ENCODE measurements at places on chromosomes 5 and 9.

DNA sequence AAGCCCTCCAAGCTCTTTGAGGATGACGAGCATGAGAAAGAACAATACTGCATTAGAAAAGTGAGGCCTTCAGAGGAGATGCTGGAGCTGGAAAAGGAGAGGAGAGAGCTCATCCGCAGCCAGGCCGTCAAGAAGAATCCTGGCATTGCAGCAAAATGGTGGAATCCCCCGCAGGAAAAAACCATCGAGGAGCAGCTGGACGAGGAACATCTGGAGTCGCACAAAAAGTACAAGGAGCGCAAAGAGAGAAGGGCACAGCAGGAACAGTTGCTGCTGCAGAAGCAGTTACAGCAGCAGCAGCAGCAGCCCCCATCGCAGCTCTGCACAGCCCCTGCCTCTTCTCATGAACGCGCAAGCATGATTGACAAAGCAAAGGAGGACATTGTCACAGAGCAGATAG is 71.2 kb downstream of the C9orf152 start:
- no peak for DNase-seq

DNA sequence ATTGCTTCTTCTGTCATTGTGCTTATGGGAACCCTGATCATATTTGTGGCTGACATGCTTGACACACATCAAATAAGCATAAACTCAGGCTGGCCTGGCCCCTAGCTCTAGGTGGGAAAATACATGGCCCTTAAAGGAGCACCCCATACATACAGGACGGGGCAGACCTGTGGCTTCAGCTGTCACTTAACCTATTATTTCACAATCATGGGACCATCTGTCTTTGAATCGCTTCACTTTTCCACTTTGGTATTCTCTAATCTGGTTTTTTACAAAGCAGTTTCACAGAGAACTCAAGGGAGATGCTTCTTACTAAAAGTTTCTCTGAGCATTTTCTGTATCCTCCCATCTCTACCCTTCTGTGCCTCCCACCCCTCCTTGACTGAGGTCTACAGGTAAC is 34.6 kb upstream of the LRRTM2 start:
- no peak for DNase-seq

DNA sequence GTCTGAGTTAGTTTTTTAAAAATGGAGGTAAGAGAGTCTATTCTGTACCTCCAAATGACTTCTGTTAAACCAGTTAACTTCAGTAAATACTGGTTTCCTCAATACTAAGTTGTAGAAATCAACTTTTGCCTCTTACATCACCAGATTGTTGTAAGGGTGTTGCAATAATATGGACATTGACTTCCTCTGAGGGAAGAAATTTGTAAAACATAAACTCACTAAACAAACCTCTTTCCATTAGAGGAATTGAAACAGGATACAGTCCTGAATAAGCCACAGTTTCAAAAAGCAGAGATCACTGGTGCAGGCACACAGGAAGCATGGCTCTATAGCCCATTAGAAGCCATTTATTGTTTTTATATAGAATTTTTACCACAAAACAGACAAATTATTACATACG is 32.7 kb upstream of the SLCO6A1 start:
- DNase-seq, result no peak

DNA sequence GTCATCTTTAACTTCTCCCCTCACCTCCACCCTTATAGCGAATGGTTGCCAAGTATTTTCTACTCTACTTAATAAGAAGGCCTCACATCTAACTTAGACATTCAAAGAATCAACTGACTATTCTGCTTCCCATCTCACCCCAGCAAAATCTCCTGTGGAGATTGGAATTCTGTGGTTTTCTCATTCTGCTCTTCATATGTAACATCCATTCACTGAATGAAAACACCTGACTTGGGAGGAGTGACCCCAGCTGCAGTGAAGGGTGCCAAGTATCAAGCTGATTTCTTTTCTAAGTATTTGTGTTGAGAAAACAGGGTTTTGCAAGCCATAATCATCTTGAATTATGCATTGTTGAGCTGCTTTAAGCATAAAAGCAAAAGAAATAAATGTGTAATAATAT is 42.5 kb upstream of the TAF1L start:
- no peak for DNase-seq

- peak; percentile 61 for DNase-seq
These were observed 1.4 kb downstream of the NDUFA8 start for GRCh38 chr9:122158202-122158601.

DNA sequence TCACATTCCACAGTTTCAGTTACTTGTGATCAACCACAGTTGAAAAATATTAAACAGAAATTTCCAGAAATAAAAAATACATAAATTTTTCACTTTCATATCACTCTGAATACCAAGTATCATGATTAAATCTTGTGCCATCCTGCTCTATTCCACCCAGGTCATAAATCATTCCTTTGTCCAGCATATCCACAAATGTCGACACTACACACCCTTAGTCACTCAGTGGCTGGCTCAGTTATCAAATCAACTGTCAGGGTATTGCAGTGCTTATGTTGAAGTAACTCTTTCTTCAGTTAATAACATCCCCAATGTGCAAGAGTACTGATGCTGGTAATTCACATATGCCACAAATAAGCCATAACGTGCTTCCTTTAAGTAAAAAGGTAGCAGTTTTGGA is 115.7 kb downstream of the FBXL17 start:
- no peak for DNase-seq

- DNase-seq, result no peak
These were observed 301.2 kb downstream of the DTWD2 start for GRCh38 chr5:118687100-118687499.

- DNase-seq, result no peak
These were observed 364.9 kb downstream of the ICE1 start for GRCh38 chr5:5787373-5787772.

DNA sequence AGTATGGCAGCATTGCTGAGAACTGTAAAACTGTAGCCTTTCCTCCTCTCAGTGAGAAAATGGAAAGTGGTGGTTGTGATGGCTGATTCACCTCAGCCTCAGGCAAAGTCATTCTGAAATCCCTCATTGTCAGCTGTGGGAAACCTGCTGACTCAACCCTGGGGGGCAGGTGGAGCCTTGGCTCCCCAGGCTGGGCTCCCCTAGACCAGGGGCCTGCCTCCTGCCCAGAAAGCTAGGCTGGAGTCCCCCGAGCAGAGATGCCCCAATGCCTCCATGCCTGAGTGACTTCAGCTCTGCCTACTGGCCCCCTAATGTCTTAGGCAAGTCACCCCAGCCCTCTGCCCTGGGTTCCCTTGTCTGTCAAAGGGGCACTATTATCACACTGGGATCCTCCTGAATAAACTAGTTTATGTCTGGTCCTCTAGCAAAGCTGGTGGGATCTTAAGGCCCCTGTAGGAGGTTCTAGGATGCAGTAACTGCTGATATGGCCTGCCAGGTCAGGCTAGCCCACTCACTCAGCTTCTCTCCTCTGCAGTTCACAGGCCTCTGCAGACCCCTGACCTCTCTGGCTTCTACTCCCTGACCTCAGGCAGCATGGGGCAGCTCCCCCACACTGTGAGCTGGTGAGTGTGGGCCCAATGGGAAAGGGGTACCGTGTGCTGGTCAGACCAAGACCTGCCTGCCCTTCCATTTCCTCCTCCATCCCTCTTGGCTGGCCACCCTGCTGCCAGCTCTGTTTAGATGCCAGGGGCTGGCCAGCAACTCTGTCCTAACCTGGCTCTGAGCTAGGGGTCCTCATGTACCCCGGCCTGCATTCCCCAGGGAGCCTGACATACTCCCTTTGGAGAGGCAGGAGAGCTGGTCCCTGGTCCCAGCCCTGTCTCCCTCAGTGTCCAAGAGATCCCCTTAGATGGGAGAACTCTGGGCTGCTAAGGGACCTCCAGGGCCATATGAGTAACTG is 24.2 kb downstream of the TCF7 start:
- no peak for DNase-seq

DNA sequence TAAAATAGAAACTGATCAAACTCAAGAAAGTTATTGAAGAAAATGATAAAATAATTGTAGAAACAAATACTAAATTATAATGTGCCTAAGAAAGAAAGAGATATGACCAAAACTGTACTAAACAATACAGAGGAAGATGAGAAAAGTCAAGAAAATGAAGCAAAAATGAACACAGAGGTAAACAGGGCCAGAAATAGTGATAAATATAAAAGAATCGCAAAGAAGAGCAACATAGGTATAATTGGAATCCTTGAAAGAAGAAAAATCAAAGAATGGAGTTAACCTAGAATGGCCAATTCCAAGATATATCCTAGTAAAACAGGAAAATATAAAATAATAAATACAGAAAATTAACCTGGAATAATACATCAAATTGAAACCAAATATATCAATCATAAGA is 69.6 kb downstream of the CSF2 start:
- no peak for DNase-seq

DNA sequence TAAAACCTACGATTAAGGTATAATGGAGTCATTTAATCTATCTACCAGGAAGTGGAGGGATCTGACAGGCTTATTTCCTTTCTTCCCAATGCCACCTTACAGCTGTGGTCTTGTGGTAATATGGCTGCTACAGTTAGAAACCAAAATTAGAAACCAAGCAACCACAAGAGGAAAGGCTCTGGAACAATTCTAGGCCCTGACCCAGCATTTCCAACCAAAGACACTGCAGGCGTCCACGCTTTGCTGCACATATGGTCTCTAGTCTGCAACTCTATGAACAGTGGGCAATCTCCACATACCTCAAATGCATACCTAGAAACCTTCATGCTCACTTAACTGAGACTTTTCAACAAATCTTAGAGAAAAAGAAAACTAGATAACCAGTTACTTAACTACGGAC is 339.1 kb downstream of the NFIB start:
- no peak for DNase-seq

DNA sequence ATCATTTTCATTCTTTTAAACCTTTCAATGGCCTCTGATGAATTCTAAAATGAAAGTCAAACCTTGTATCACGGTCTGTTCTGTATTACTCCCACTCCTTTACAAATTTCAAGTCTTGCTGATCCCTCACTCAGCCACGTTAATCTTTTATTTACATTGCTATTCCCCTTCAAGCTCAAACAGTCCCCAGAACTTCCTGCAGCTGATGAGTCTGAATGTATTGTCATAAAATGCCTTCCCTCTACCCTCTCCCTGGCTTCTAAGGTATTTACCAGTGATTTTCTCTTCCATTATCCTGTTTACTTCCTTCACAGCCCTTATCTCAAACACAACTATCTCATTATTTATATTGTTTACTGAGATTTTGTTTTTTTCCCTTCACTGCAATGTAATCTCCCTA is 562.3 kb upstream of the C9orf72 start:
- DNase-seq, result no peak

GRCh38 chr9:28539434-28540070 is 966.3 kb upstream of the C9orf72 start:
- DNase-seq, result no peak

GRCh38 chr5:13866792-13867191 is 77.7 kb downstream of the DNAH5 start:
- peak; percentile 64 for DNase-seq

DNA sequence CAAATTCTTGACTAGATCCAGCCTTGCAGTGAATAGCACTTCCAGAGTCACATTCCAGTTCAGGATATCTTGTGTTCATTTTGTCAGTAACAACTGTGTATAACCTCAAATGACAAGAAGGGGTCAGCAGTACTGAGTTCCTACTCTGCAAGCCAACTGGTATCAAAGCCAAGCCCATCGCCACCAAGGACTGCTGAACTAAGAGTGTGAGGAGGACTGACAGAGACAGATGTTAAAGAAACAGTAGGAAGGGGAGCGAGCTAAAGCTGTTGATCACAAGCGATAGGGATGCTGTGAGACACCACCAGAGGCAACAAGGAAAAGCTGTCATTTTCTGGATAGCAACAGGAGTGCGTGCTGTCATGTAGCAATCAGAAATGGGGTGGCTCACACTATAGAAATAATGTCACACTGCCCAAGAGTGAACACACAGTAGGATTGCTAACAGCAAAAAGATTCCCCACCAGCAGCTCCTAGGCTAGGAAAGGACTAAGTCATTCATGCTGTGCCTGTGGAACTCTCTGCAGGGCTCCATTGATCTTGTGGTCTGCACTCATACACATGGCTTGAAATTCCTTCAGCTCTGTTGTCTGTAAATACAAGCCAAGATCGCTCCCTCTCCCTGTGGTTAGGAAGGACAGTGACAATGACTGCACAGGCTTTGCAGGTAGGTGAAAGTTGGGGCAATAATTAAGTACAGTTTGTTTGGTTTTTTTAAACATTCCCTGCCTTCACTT is 658.6 kb downstream of the NR2F1-AS1 start:
- no peak for DNase-seq

- DNase-seq, result no peak
These were observed 10.9 kb upstream of the NDFIP1 start for GRCh38 chr5:142097681-142098080.

GRCh38 chr9:31210978-31211570 is 1173.4 kb upstream of the ACO1 start:
- peak; percentile 56 for DNase-seq

GRCh38 chr9:34387239-34387638 is 10.5 kb upstream of the MYORG start:
- no peak for DNase-seq

- DNase-seq, result no peak
These were observed 112.4 kb downstream of the ISL1 start for GRCh38 chr5:51495672-51496071.

DNA sequence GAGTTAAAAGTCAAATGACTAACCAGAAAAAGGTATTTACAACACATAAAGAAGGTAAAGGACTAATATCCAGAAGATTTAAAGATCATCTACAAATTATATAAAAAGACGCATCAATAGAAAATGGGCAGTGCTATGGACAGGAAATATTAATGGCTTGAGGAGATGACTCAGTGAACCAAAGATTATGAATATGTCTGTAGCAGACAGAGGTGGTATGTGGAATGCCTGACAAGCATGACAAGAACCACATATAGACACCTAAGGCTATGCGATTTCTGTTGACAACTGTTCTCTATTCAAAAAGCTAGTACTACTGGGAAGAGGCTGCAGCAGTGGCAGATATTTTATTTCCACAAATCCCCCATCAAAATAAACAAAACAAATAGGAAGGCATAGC is 177.0 kb upstream of the SH3GL2 start:
- no peak for DNase-seq

GRCh38 chr5:122400938-122401337 is 88.9 kb downstream of the SNCAIP start:
- DNase-seq, result no peak

DNA sequence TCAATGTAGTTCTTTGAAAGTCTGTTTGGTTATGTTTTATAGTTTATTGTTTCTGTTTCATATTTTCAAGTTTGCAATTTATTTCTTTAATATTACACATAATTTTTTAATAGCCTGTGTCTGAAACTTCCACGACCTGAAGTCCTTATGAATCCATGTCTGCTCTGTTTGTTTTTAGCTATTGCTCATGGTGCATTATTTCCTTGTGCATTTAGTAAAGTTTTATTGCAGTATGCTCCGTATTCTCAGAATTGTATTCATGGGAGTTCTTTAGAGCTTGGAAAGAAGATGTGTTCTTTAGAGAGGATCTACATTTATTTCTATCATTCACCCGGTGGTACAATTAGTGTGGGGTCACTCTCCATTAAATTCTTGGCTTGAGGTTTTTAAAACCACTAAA is 133.2 kb upstream of the NFIB start:
- DNase-seq, result no peak

Measured in RPMI8226 (cell line).